ENCODE measurements at places on chromosomes 11 and 22.
A peak's percentile ranks its signal among the peaks of the same experiment; 100 is the strongest.

DNA sequence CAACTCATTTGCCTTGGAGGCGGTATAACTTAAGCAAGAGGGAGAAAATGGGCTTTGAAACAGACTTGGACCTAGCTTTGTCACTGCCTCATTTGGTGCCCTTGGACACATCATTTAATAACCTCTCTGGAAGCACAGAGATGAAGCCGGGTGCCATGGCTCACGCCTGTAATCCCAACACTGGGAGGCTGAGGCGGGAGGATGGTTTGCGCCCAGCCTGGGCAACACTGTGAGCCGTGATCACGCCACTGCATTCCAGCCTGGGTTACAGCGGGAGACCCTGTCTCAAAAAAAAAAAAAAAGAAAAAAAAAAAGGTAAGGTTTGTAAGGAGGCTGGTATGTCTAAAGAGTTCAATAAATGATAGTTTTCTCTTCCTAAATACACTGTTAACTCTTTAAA is 806 bp downstream of the COA4 start:
- no peak for DNase-seq

DNA sequence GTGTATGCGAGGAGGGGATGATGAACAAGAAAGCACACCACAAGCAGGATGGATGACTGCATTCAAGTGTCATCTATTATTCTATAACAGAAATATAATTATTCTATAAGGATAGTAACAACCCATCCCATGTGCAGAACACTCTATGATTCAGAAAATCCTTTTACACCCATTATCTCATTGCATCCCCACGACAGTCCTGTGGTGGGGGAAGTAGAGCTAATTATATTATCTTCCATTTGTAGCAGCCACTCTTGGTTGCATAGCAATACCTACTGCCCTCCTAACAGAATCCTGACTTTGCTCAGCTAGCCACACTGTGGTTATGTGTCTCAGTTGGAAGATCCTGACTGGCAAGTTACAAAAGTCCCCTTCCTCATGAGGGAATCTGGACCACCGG is 406.5 kb upstream of the NARS2 start:
- DNase-seq = no peak

- no peak for DNase-seq
Measured at GRCh38 chr11:69089258-69089657, 40.5 kb downstream of the TPCN2 start.

GRCh38 chr11:64101461-64101860 is 64.5 kb downstream of the MACROD1 start:
- no peak for DNase-seq

DNA sequence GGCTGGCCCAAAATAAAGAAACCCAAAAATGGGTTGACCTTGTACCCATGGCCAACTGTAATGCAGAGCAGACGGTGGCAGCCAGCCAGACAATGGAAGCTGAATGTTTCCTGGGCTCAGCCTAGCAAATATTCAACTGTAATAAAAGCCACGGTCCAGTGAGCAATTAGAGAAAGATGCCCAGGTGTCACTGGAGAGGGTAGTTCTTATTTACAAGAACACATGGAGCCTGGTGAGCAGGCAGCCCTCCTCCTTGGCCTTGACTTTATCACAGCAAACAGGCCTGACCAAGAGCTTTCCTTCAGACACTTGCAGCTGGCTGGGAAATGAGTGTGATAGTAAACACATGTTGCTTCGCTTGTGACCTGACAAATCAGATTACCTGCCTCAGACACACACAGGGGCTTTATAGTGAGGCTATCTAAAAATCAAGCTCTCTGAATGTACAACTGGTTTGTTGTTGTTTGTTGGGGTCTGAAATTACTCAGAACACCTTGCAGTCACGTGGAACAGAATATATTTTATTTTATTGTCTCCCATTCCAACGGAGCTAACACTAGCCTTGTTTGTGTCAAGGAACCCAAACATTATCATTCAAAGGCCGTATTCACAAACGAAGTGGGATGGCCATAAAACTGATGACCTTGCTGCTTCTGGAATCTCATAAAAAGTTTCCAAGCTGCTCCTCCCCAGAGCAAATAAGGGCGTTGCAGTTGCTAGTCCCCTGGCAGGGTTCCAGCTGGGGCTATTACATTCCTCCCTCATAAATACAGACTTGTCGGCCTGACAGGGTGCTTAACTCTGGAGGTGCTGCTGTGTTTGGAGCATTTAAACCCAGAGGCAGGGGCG is 161.1 kb downstream of the BBOX1 start:
- DNase-seq = peak; percentile 96

GRCh38 chr11:110329445-110329844 is 33.0 kb upstream of the RDX start:
- no peak for DNase-seq

- no peak for DNase-seq
Measured at GRCh38 chr11:108568195-108568858, 25.2 kb downstream of the EXPH5 start.

DNA sequence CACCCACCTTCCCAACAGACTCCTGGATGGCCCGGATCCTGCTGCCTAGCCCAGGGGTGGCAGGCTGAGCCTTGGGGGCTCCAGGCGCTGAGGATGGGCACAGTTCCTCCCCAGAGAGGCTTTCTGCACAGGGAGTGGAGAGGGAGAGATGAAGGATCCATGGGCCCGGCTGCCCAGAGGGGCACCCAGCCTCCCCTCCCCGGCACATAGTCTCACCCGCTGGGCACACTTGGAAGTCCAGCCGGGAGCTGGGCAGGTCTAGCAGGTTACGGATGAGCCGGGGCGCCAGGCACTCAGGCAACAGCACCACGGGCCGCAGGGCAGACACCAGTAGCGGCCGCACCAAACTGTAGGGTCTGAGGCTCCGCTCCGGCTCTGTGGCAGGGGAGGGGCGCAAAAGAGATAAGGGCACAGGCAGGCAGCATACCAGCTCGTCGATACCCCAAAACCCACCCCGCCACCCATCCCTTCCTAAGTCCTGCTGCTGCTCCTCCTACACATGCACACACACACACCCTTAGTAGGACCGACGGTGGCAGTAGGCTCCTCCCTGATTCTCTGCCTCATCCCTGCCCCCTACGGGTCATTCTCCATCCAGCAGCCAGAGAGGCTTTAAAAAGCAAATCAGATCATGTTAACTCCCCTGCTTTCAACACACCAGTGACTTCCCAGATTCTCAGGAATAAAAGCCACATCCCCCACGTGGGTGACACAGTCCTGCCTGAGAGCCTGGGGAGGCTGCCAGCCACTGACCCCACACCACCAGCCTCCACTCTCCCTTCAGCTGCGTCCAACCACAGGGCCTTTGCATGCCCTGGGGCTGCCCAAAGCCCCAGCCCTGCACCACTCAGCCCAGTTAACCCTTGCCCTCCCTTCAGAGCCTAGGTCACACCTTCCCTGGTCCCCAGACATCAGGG is 6.5 kb upstream of the MFNG start:
- DNase-seq = no peak

- no peak for DNase-seq
Measured at GRCh38 chr22:27186643-27187042, 529.3 kb downstream of the MIAT start.

- DNase-seq = no peak
Measured at GRCh38 chr22:44330744-44331660, 18.3 kb upstream of the SHISAL1 start.

DNA sequence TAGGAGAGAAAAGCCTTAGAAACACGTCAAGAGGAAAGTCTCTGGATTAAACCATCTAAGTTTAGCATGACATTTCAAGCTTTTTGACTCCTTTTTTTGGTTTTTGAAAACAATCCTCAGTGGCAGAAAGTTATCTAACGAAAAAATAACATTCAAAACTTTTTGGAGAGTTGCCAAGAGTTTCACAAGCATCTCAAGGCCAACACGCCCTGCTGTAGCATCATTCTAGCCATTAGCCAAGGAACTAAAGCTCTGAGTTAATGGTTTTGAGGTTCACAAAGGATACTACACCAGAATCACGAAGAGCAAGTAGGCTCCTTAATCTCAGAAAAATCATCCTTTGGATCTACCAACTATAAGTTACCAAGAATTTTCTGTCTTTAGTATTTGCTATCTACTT is 94.8 kb downstream of the PICALM start:
- no peak for DNase-seq

- DNase-seq = no peak
Measured at GRCh38 chr22:30282616-30283046, 6.7 kb downstream of the CASTOR1 start.

DNA sequence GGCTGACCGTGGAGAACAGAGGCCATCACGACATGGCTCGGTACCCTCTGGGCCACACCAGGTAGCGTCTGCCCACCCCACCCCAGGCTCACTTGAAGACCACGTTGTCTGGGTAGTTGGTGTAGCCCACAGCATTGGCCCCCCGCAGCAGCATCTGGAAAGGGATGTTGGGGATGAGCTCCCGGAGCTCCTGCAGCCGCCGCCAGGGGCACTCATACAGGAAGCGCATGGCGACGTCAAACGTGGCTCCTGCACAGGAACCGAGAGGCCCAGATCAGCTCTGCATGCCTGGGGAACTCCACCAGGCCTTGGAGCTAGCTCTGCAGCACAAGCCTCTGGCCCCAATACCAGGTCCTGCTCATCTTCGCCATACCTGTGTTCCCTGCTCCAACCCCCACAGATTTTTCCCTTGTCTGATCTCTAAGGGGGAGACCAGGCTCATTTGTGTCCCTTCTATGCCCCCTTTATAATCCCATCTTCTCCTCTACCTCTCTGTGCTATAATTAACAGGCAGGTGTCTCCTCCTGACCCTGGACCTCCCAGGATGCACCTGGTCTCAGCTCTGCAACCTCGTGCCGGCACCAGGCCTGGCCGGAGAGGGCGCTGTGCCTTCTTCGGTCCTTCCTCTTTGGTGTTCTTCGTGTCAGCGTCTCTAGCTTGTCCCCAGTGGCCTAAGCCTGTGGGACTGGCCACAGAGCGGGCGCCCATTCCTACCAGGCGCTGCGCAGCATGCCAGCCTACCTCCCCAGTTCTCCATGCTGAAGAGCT is 5.0 kb upstream of the LRFN4 start:
- no peak for DNase-seq

GRCh38 chr11:2172676-2173075 is 1.1 kb upstream of the TH start:
- no peak for DNase-seq

GRCh38 chr11:85893395-85893794 is 38.2 kb downstream of the CCDC83 start:
- no peak for DNase-seq

GRCh38 chr11:43732225-43732624 is 51.7 kb downstream of the HSD17B12 start:
- DNase-seq = no peak

GRCh38 chr22:38081941-38082828 is 1.8 kb downstream of the SLC16A8 start:
- no peak for DNase-seq

DNA sequence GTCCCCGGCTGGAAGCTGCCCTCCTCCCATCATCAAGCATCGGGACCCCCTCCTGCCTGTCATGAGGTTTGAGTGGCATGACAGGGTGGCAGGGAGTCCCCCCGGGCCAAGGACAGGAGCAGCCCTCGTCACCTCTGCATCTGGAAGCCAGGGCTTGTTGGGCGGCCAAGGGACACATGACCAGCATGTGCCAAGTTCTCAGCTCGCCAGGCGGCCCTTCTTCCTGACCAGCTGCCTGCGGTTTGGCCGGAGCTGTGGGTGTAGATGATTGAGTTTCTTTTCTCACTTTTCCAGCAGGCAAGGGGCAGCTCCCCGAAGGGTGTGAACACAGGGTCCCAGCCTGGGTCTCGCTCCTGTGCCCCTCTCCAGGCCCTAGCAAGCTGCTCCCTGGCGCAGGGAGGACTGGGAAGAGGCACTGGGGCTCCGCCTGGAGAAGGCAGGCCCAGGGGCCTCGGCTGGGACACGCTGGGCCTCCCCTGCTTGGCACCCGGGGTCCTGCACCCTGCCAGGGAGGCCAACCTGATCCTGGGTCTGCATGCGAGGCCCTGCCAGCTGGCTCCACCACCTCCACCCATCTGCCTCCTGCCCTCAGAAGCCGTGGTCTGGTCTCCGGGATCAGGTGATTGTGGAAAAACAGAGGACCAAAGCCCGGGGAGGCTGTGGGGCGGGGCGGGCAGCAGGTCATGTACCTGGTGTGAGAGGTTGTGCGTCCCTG is 13.4 kb downstream of the ARHGAP8 start:
- DNase-seq = no peak

- DNase-seq = no peak
Measured at GRCh38 chr11:59028105-59028504, 58.0 kb upstream of the GLYATL1B start.

- DNase-seq = no peak
Measured at GRCh38 chr11:121688055-121688491, 235.3 kb upstream of the SORL1-AS1 start.

DNA sequence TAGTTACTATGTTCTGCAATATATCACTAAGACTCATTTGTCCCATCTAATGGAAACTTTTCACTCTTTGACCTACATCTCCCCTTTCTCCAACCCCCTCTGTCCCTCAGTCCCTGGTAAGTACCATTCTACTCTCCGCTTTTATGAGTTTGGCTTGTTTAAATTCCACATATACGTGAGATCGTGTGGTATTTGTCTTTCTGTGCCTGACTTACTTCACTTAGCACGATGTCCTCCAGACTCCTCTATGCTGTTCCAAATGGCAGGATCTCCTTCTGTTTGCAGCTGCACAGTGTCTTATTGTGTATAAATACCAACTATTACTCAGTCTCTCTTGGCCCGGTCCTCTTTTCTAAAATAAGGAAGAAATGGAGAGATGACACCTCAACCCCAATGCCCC is 205.4 kb upstream of the NTM start:
- DNase-seq = no peak

DNA sequence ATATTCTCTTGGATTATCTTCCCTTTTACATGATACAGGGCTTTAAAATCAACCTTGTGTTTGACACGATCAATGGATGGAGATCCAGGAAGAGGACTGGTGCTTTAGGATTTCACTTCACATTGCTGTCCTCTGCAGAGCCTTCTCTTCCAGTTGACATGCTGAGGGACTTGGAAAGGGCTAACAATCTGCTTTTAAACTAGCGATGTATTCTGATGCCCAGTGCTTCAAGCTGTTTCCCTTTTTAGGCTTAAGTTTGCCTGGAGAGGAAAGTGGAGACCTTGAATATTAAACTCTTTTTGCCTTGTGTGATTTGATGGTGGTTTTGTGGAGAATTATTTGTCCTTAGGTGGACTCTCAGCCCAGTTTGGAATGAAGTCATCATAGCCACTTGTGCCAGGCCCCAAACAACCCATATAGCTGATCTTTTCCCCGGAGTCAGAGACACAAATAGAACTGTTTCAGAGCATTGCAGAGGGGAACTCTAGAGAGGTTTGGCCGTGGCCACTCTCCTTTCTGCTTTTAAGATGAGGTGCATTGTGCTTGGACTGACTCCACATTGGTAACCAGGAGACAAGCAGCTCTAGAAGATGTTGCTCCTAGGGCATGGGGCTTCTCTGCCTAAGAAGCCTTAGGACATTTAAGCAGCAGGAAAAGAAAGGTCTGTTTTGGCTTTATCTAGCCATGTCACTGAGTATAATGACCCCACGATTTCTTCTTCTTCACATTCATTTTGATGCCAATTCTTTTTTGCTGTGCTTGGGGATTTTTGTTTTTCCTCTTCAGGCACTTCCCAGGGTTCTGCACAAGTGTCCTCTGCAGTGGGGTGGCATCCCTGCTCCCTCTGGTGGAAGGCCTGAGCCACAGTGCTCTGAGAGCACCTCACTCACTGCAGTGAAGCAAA is 152.8 kb downstream of the NCAM1 start:
- DNase-seq = peak; percentile 35

GRCh38 chr11:111011275-111011594 is 234.3 kb upstream of the POU2AF2 start:
- DNase-seq = no peak

Data from NCI-H2171 (cell line).